ENCODE measurements at places on chromosomes 7 and 10. TPM values are rescaled to one million over a fixed set of nuclear protein-coding genes. Genes with fewer than 3 reads are reported as not detected.

The DKK1 gene
- 1,709 TPM for total RNA-seq

The TRIM4 gene
- total RNA-seq = 22.5 TPM

The MKLN1 gene
- 56.1 TPM for total RNA-seq

The KLF14 gene
- total RNA-seq = not detected

The GRID2IP gene
- total RNA-seq = 0.65 TPM

The ADRB1 gene
- 2.3 TPM for total RNA-seq

The ADAM12 gene
- total RNA-seq = not detected

The HMX3 gene
- not detected for total RNA-seq

The SLC13A1 gene
- not detected for total RNA-seq

The FBXO24 gene
- total RNA-seq = 1.5 TPM

The EPO gene
- 1.1 TPM for total RNA-seq

The NPC1L1 gene
- total RNA-seq = 5.9 TPM

The LIPM gene
- not detected for total RNA-seq

The LRMDA gene
- 18.5 TPM for total RNA-seq

The CCDC146 gene
- 1.4 TPM for total RNA-seq

The VGF gene
- 1.3 TPM for total RNA-seq

The ANKRD26 gene
- total RNA-seq = 16.2 TPM

The NACAD gene
- 1.0 TPM for total RNA-seq

The SMARCD3 gene
- total RNA-seq = 27.8 TPM

The H2BK1 gene
- total RNA-seq = not detected

The PNLIPRP3 gene
- not detected for total RNA-seq

Measured in Caco-2 (cell line).